ENCODE measurements at places on chromosomes 5 and 9.

- no peak for DNase-seq
Observed at GRCh38 chr5:98101131-98101530, 672.3 kb upstream of the RGMB start.

- no peak for DNase-seq
Observed at GRCh38 chr5:114391321-114391720, 29.5 kb downstream of the KCNN2 start.

DNA sequence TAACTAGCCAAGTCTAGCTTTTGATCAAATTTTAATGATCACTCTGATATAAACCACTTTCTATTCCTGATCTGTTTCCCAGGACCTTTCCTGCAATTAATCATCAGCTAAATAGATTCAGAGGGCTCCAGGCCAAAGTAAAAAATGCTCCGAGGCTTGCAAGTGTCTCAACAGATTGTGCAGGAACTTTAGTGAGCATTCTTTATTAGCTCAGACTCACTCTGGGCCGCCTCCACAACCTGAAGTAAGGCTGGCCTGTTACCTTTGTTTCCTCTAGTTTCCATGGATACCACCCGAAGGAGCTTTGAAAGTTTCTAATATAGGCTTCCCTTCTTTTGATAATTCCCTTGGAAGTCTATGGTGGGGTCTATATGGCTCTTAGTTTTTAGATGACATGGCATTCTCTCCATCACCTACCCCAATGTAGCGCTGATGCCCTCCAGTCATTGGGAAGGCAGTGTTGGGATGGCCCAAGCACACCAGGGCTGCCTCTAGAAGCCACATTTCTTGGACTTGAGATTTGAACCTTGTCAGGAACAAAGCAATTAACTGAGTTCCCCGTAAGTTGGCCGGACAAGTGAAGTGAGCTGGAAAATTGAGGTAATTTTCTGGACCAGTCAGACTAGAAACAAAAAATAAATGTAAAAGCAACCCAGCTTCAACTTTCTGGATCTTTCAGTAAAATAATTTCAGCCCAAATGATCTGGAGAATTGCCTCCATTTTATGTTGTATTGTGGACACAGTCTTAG, 97.6 kb upstream of the LHFPL2 start:
- DNase-seq = no peak

GRCh38 chr5:145946112-145946861, 9.9 kb downstream of the SH3RF2 start:
- DNase-seq = no peak

DNA sequence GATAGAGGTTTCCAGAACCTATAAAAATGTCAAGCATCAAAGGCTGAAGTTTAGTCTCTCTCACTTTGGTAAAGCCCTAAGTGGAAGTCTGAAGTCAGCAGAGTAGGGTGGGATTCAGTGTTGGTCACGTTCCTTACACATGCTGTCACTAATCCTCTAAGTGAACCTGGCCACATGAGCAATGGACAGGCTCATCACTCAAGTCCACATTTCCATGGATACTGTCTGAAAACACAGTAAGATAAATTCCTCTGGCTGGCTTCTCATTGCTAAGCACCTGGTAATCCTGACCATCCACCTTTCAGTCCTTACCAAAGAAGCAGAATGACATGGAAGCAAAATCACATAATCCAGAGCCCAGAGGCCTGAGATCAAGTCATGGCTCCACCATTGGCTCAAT, 43.8 kb downstream of the GNA14 start:
- DNase-seq = no peak

DNA sequence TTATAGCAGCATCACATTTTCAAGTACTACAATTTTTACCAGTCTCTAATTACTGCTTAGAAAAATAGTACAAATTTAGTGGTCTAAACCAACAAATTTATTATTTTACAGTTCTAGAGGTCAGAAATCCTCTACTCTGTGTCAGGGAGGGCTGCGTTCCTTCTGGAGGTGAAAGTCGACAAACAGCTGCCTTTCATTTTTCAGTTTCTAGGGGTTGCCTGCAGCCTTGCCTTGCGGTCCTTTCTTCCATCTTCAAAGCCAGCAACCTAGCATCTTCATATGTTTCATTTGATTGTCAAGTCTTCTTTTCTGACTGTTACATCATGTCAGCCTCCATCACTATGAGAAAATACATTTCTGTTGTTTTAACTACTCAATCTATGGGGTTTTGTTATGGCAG, 1022.1 kb downstream of the CDH18 start:
- no peak for DNase-seq

GRCh38 chr5:127988146-127988760, 95.3 kb upstream of the SLC12A2 start:
- DNase-seq = no peak

GRCh38 chr5:73431204-73431851, 17.2 kb downstream of the FOXD1 start:
- no peak for DNase-seq

- no peak for DNase-seq
Observed at GRCh38 chr5:81146031-81146430, 87.1 kb upstream of the CKMT2 start.

Measured in tibial artery (tissue), 4 donors.